ENCODE measurements at places on chromosomes 1 and 21. TPM values are rescaled to one million over a fixed set of nuclear protein-coding genes. Genes with fewer than 3 reads are reported as not detected.
A peak's percentile ranks its signal among the peaks of the same experiment; 100 is the strongest.

GRCh38 chr1:11848373-11848700 is 754 bp upstream of the NPPA start:
- no peak for DNase-seq
- H3K4me1 ChIP-seq, result no peaks in the 10 kb centered on the region
- no peak overlapping the region for H3K4me3 ChIP-seq

DNA sequence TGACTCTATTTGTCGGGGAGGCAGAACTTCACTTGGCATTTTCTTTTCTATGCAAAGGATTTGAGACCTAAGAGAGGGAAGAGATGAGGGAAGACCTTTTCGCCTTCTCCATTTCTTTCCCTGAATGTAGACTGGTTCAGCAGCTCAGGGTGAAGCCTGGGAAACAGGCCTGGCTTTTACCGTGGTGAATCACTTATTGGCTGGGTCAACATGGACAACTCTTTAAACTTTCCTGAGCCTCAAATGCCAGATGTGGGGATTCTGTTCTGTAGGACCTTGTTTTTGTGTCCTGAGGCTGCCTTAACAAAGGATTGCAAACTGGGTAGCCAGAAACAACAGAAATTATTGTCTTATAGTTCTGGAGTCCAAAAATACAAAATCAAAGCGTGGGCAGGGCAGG is 455.8 kb upstream of the VAMP3 start:
- H3K27ac ChIP-seq, result no peak overlapping the region
- H3K4me1 ChIP-seq, result no peaks in the 10 kb centered on the region
- H3K27me3 ChIP-seq, result no peaks in the 10 kb centered on the region

The SPRR2E gene
- not detected for total RNA-seq

DNA sequence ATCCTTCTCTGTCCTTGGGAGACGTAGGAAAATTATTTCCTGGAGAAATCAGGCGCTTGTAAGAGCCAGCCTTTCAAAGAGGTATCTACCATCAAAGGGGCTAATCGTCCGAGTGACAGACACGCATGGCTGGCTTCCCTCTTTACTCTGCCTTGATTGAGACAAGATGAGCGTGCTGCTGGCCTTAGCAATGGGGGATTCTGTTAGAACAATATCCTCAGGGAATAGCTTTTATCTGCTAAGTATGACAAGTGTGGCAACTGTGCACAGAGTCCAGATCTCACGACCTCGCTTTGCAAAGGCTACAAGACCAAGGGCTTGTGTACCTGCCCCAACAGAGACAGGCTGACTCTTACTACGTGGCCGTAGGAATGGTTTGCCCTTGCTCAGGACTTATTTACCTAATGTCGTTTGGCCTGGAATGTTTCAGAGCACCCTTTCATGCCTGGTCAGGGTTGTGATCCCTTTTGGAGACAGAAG is 417.1 kb downstream of the KIF26B start:
- peaks cover 3% of the 10 kb centered on the region for H3K27me3 ChIP-seq
- H3K36me3 ChIP-seq, result no peaks in the 10 kb centered on the region
- H3K27ac ChIP-seq, result no peak overlapping the region
- H3K4me1 ChIP-seq, result no peaks in the 10 kb centered on the region
- no peak overlapping the region for H3K4me3 ChIP-seq

DNA sequence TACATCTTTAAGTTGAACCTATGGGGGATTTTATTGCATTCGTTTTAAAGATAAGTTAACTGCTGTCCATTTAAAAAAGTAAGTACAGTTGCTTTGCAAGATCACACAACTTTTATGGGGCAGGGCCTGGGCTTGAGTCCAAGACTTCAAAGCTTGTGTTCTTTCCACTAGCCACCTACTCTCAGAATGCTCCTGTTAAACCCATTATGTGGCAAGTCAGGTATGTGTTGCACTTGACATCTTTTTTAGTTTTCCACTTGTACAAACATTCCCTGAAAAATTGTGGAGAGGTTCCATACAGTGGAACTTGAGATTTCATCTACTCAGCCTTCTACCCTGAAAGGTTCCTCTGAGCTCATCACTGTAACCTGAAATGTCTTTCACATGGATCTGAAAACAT is 235.5 kb upstream of the SGIP1 start:
- H3K4me3 ChIP-seq, result no peak overlapping the region
- DNase-seq, result no peak
- no peaks in the 10 kb centered on the region for H3K36me3 ChIP-seq
- H3K27ac ChIP-seq, result no peak overlapping the region

The FGR gene
- 0.18 TPM for total RNA-seq

DNA sequence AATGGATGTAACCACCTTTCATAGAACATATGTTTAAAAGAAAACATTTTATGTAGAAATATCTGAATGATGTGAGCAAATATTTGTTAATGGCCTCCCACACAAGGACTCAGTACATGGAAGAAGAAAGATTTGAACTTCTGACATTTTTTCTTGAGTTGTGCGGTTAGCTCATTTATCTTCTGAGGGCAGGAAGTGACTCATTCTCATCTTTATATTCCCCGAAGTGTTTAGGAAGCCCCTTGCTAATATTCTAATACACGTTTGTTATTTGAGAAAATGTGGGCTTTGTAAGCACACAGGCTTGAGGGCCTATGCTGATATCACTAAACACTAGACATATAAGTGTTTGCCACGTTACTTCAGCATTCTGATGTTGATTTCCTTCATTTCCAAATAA is 392.5 kb upstream of the PTBP2 start:
- H3K27ac ChIP-seq, result no peak overlapping the region
- no peak for DNase-seq
- no peak overlapping the region for H3K4me3 ChIP-seq
- no peaks in the 10 kb centered on the region for H3K4me1 ChIP-seq
- no peaks in the 10 kb centered on the region for H3K36me3 ChIP-seq

DNA sequence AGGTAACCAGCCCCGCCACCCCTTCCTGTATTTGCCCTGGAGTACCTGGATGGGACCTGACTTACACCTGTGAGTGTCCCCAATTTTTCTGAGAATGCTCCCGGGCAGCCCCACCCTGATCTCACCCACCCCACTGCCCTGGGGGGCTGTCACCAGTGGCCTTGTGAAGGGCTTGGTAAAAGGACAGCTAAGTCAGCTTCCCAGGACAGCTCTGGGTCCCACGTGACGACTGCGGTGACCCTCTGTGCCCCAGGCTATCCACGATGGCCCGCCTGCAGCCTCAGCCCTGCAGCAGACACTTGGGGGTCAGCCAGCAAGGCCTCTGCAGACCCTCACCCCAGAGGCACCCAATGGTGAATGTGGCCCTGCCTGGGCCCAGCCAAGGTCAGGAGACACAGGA is 5.6 kb downstream of the SRM start:
- DNase-seq, result no peak
- H3K4me3 ChIP-seq, result no peak overlapping the region
- no peaks in the 10 kb centered on the region for H3K27me3 ChIP-seq
- H3K36me3 ChIP-seq, result peaks cover 5% of the 10 kb centered on the region
- no peak overlapping the region for H3K27ac ChIP-seq

The BRDT gene
- total RNA-seq, result not detected

DNA sequence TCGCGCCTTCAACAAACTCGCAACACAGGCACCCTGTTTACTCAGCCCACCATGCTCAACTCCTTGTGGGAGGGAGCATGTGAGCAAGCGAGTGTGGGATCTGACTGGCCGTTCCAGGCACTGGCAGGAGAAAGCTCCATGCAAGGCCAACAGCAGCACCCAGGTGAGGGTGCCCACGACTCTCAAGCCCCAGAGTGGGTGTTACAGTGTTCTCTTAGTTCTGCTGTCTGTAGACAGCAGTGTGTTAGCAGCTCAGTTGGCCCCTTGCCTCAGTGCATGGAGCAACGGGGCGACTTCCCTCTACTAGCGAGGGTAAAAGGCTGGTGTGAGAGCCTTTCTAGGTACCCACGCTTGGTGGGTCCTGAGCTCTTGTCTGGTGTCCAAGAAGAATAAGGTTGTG is 114.6 kb downstream of the PIGK start:
- H3K27me3 ChIP-seq, result no peaks in the 10 kb centered on the region
- DNase-seq, result no peak
- H3K27ac ChIP-seq, result no peak overlapping the region
- H3K36me3 ChIP-seq, result no peaks in the 10 kb centered on the region
- no peak overlapping the region for H3K4me3 ChIP-seq

DNA sequence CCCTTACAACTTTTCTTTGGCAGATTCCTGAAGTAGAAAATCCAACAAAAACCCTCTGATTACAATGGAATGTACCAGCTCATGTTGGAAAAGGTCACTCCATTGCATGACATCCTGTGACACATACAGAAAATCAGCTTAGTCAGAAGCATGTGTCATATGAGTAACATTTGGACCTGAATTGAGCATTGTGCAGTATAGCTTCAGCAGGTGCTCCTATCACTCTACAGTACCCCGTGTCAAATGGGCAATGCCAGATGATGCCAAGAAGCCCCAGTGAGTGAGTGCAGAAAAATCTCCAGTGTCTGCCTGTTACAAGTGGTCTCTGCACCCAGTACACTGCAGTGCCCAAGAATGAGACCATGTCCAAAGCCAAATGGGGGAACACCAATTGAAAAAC is 129.7 kb upstream of the RUNX1 start:
- H3K27ac ChIP-seq, result no peak overlapping the region
- DNase-seq, result peak; percentile 32
- H3K36me3 ChIP-seq, result no peaks in the 10 kb centered on the region
- no peaks in the 10 kb centered on the region for H3K27me3 ChIP-seq
- no peaks in the 10 kb centered on the region for H3K4me1 ChIP-seq

The KAZN gene
- total RNA-seq, result 6.6 TPM

Data from Panc1 (cell line).